ENCODE measurements at places on chromosomes 2 and 18. TPM values are rescaled to one million over a fixed set of nuclear protein-coding genes. Genes with fewer than 3 reads are reported as not detected.

Gene KIAA2012
- total RNA-seq, result not detected

Gene MROH2A
- 0.10 TPM for total RNA-seq

Gene RAB6C
- not detected for total RNA-seq

Gene NPHP1
- 9.6 TPM for total RNA-seq

GRCh38 chr2:174486563-174487107 lies at the start of gene GPR155:
Gene GPR155, minus strand, starts transcription at chr2:174487029. Its CDS starts 5,073 bp downstream, at chr2:174481956.
- peak; percentile 48 for DNase-seq

- DNase-seq, result no peak
Observed at GRCh38 chr18:48053881-48054816, 123.7 kb upstream of the SMAD2 start.

DNA sequence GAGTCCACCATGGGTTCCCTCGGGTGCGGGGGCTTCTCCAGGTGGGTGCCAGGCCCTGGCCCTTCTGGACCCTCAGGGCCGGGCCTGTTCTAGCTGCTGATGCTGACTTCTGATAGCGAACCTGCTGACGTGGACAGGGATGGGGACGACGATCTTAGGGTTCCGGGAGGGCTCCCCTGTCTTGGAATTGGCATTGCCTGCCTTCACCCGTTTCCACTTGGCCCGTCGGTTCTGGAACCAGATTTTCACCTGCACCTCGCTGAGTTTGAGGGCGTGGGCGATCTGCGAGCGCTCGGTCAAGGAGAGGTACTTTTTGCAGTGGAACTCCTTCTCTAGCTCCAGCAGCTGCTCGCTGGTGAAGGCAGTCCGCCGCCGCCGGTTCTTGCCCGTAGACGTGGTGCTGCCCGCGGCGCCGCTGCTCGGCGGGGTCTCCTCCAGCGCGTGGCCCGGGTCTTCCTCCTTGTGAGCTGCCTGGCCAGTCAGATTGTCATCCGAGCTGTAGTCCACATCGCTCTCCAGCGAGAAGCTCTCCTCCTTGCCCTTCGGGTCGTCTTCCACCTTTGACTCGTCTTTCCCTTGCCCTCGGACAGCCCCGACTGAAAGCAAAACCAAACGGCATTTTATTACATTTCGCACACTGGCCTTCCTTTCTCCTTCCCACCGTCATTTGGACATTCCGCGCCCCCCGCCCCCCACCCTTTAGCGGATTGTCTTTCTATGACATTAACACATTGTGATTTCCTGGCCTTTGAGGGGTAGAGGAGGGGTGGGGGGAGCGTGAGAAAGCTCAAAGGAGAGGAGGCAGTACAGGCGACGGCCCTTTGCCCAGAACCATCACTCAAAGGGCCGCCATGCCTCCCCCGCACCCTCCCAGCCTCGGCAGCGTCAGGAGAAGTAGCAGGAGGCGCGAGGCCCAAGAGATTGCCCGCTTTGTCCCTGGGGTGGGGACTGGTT lies 2.1 kb downstream of the GBX2 start:
- no peak for DNase-seq

- no peak for DNase-seq
Observed at GRCh38 chr2:238901461-238902057, 53.7 kb downstream of the TWIST2 start.

GRCh38 chr2:136325844-136326331 lies 207.9 kb upstream of the CXCR4 start:
- no peak for DNase-seq

DNA sequence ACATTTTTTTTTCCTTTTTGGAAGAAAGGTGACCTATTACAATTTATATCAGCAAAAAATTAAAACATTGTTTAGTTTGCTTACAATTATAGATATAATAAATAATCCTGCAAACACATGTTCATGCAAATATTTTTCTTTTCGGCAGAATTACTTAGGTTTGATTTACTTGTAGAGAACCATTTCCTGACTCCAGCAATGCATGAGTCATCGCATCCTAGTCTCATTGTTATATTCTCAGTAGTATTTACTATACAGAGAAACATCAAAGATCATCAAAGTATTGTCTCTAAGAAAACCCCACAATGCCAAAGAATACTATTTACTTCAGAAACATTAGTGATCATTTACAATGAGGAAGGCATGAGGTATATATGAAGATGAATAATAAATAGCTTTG lies 40.4 kb upstream of the MTIF2 start:
- DNase-seq, result peak; percentile 56

DNA sequence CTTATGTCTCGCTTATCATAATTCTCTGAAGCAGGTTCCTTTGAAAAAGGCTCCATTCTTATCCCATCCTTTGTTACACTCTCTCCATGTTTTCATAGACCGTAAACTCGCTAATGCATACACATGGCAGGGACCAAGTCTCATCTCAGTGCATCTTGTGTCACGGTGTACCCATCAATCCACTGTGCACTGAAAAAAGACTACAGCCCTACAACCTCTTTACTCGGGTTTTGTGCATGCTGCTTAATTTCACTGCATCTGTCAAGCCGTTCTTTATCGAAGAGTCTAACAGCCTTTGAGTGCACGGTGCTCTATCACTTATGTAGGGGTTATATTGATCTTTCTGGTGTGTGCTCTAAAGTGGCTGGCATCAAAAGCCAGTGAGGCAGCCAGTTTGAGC lies 302.9 kb upstream of the ERBB4 start:
- no peak for DNase-seq

- no peak for DNase-seq
Observed at GRCh38 chr2:53863538-53864227, 3.9 kb upstream of the GPR75 start.

DNA sequence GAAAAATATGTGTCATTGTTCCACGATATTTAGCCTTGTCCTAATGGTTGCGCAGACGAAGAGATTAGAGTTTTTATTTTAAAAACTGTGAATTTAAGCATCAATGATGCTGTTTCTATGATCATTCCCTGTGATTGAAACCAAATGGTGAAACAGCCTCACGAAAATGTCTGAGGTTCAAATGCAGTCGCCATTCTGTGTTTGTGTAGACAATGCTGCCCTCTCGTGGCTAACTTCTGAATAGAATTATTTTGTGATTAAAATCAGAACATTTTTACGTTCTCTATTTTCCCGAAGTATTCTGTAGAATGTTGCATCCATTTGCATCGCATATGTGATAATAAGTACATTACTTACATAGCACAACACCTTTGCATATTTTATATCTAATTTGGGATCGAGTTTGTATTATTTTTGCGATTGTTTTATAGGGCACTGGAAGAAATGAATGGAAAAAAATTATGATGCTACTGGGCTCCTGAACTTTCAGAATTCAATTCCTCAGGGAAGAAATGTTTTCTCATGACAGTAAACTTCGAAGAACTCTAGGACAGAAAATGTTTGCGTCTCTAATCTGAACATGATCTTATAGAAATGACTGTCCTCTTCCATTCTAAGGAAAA lies 54.8 kb upstream of the CREB1 start:
- DNase-seq, result peak; percentile 57

DNA sequence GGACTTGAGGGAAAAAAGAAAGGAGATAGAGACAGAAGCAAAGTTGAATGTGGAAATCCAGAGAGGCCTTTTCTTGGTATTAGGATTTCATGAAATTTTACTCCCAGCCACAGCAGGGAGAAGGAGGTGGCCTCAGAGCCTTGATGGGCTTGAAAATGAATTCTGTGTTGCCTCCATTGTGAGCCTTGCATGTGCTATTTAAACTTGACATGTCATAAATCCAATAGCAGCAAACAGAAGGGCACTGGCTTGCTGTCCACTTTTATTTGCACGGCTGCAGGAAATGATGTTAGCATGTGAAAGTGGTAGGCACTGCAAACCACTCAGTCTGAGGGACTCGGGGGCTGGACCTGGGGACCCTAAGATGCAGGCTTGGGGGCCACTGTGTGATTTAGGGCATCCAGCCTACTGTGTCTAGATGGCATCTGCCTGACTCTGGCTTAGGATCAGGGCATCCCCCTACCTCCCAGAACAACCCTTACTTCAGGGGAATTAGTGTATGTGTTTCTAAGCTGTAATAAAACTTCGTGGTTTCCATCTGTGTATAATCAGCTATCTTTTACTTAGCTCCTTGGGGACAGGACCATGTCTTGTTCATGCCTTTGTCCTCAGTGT lies 139.1 kb upstream of the SKOR2 start:
- no peak for DNase-seq

GRCh38 chr2:133790711-133791110 lies 222.4 kb upstream of the NCKAP5 start:
- peak; percentile 51 for DNase-seq

DNA sequence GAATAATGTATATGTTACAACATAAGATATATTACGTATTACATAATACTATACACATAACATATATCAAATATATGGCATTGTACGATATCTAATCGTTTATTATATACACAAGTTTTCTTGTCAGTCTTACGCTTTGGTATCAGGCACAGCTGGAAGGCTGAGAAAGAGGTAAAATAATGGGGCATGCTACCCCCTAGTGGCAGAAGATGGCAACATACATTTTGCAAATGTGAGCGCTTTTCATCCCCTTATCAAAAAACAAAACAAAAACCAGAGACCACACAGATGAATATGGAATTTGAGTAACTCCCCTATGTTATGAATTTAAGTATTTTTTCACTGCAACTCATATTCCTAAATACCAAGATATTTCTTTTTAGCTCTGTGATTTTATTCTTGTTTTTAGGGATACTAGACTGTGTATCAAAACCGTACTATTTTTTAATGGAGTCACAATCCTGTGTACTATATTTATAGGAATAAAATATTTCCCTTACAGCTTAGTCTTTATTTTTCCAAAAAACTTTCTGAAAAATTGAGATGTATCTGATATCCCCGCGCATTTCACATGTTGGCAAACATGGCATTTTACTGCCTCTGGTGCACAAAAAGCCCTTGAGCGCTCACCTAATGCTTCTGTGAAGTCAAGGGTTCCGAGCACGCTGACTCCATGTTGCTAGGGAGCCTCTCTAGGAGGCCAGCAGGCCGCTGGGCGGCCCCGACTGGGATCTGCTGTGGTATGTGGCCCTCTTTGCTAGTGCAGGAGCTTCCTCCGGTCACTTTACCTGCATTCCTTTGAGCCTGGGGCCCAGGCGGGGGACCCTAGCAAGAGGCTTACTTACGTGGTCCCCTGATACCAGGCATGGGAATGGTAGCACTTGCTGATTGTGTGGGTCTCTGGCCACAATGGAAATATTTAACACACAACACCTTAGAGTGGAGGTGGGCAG lies 62.5 kb downstream of the SLC4A3 start:
- DNase-seq, result peak; percentile 69

Data from RPMI7951 (cell line).